ENCODE measurements at places on chromosomes 7 and 10.

DNA sequence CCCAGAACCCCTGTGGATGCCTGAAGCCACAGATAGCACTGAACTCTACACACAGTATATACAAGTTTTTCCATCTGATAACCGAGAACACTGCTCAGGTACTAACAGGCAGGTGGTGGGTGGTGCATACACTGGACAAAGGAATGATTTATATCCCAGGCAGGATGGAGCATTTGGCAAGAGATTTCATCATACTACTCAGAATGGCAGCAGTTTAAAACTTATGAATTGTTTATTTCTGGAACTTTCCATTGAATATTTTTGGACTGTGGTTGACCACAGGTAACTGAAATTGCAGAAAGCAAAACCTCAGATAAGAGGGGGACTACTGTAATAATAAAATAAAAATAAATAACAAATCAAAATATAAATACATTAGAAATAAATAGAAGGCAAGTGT lies 10.9 kb upstream of the KCNMA1 start:
- no peak for DNase-seq

- no peak for DNase-seq
Measured at GRCh38 chr7:97871659-97872024, 566 bp downstream of the ASNS start.

- no peak for DNase-seq
Measured at GRCh38 chr7:137994216-137994615, 7.7 kb downstream of the CREB3L2 start.

- DNase-seq: no peak
Measured at GRCh38 chr7:120452665-120453064, 179.7 kb downstream of the KCND2 start.

GRCh38 chr10:22305721-22306120 lies 10.5 kb upstream of the COMMD3 start:
- DNase-seq: no peak

DNA sequence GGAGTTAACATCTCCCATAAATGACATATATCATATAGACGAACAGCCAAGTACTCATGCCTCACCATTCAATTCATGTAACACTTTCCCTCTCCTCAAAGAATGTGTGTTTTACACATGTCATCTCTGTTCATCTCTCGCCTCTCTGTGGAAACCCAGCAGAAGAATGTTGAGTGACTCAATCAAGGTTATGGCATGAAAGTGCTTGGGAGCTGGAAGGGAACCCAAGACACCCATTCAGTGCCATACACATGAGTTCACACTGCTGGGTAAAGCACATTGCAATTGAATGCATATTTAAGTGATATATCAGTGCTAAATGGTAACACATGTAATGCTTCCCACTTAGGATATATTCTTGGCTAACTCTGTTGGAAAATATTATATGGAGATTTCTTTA lies 322.9 kb downstream of the PTEN start:
- DNase-seq: no peak

GRCh38 chr10:42593284-42593683 lies 45.1 kb downstream of the ZNF33B start:
- DNase-seq: no peak

DNA sequence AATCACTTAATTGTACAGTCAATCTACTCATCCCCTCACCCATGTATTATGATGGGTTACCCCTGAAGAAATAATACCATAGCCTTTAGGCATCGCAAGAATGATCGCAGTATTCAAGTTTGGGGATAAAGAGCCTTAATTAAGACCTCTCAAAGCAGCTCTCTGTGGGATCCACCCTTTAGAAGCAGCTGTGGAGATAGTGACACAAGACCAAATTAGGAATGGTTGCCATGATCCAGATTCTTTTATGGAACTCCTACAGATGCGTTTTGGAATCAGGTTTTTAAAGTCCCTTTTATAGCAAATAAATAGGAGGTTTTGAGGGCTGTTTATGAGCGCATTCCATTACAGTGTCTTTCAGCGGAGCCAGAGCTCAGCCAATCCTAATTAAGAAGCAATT lies 12.2 kb downstream of the TES start:
- no peak for DNase-seq

Measured in hippocampal formation (tissue), 2 donors.